SW 1271 (cell line): ENCODE measurements at places on chromosomes 7 and 10.

DNA sequence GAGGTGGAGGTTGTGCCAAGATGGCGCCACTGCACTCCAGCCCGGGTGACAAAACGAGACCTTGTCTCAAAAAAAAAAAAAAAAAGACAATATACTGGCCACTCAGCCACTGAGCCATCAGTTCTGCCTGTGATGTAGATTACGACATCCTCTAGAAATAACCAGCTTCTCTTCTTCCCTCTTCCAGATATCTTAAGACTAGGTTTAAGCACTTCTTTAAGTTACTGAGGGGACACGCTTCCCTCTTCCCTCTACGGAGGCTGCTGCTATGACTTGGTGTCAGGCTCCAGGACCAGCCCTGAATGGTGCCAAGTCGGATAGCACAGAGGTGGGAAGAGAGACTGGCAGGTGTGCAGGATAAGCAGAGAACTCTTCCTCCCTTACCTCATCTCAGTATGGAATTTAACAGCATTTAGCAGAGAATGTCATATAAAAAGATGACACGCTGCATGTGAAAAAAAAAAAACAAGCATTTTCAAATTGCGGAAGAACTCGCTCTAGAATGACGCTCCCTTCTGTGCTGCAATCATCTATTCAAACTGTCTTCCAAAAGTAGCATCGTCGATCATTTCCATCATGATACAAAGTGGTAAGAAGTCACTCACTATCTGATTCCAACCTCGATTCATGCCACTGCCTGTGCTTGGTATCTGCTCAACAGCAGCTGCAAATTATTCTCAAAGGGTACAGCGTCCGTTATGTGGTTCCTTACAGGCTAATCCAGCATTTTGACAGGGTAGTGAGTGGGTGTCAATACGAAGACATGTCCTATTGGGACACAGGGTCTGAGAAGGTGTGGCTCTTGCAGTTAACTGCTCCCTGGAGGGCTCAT is 13.8 kb downstream of the DAGLB start:
- DNase-seq: no peak

DNA sequence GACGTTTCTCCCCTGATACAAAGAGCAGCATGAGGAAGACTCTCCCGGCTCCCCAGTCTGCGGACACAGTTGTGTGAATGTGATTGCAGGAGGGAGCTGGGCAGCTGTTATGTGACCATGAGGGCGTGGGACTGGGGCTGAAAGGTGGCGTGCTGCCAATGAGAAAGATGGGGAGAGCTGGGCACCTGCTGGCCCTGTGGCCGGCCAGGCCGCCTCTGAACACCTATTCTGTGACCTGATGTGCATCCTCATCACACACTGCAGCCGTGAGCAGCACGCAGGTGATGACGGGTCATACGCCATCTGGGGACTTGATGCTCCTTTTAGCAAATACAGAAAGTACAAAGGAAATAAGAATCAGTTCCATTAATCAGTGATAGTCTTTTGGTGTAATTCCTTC is 86.9 kb downstream of the MGMT start:
- DNase-seq: no peak

- DNase-seq: peak; percentile 95
Observed at GRCh38 chr7:22561321-22561811, 61.4 kb upstream of the STEAP1B start.

GRCh38 chr7:123285076-123285700 is 85.4 kb upstream of the SLC13A1 start:
- DNase-seq: no peak

- no peak for DNase-seq
Observed at GRCh38 chr10:77172086-77172485, 465.5 kb downstream of the KCNMA1 start.

DNA sequence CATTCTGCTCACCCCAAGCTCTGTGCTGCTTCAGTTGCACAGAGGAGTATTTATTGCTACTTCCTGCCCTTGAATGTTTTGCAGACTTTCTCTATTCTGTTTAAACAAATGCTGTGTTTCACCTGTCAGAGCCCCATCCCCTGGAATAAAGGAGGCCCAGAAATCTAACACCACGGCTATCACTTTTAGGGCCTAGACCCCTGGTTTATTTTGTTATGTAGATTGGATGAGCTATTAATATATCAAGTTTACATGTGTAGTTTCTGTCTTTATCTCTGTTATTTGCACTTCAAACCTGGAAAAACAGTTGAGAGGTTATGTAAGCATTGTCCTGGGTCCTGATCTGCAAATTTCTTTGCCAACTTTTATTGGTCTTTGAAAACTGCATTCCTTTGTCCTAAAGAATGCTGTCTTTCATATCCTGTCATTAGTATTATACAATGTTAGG is 630.1 kb downstream of the PARD3 start:
- no peak for DNase-seq

- DNase-seq: no peak
Observed at GRCh38 chr10:117761695-117762094, 219.1 kb downstream of the EMX2 start.

- DNase-seq: no peak
Observed at GRCh38 chr10:72611783-72612182, 14.1 kb downstream of the MICU1 start.

GRCh38 chr10:43196131-43196980 is 58.1 kb downstream of the CSGALNACT2 start:
- no peak for DNase-seq

GRCh38 chr10:103041391-103041790 is 123.3 kb downstream of the CNNM2 start:
- DNase-seq: no peak

GRCh38 chr7:72445075-72445474 is 32.9 kb upstream of the CALN1 start:
- no peak for DNase-seq

DNA sequence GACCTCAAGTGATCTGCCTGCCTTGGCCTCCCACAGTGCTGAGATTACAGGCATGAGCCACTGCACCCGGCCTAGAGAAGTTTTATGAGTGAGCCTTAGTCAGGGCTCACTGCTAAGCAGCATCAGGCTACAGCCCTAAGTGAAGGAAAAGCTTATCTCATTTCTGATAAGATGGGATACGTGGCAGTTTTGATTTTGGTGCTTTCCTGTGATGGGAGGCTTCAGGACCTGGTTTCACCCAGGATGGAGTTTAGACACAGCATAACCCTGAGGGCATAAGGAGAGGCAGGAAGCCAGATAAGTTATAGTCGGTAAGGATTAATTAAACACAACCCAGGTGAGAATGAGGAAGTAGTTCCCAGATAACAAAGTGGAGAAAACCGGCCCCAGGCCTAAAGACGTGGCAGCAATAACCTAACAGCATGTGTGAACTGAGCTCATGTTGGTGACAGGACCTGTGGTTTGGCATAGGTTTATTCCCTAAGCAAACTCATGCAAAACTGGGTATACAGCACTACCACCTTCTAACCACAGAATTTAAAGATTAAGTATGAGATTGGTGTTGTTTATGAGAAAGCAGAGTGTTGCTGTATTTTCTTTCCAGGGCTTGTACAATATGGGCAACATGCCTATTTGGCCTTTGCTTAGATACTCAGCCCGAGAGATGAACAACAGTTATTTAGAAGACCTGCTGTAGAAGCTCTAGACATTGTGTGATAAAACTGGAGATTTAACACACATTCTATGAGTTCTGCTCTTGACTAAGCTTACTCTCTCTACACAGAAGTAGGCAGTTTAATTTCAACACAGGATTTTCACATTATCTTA is 119.4 kb downstream of the COL28A1 start:
- peak; percentile 26 for DNase-seq

- DNase-seq: peak; percentile 38
Observed at GRCh38 chr10:58661336-58661735, 148.7 kb downstream of the BICC1 start.

- no peak for DNase-seq
Observed at GRCh38 chr10:128843972-128844371, 623.1 kb upstream of the MGMT start.

DNA sequence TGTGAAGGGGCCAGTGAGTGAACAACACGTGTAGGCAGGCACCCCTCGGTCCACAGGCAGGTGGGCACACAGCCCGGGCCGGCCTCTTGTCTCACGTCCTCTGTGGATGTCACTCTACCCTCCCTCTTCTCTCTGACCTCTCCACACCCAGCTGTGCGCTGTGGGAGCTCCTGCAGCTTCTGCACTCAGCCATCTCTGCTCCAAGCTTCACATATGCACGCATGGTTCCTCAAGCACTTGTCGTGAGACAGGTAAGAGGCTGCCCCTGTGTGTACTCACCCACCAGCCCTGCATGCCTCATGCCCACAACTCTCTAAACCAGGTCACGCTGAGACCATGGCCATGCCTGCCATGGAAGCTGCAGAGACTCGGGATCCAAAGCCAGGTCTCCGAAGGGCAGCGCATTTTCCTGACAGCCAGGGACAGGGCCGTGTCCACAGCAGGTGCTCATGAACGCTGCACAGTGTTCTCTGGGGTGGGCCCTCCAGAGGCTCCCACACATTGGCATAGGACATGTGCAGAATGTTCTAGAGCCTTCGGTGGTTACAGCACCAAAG is 477.5 kb downstream of the PTPRN2 start:
- no peak for DNase-seq
